ENCODE measurements at places on chromosomes 12 and 14.

DNA sequence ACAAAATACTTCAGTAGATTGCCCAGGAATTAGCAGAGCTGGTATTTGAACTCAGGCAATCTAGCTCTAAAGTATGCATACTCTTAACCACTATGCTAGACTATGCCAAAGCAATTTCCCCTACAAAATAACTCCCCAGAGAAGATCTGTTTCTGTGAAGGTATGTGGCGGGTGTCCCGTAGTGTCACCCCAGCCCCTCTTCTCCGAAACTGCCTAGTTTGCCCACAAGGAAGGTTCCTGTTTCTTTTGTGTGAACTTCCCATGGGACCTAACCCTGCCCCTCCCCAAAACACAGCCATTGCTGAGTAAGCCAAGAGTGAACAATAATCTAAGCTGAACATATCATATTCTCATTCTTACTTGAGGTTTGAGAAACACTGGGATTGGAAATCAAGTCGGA lies 15.5 kb upstream of the RAP1B start:
- no peak for DNase-seq

GRCh38 chr12:17079251-17079909 lies 473.4 kb upstream of the LMO3 start:
- DNase-seq = no peak

- no peak for DNase-seq
These were observed 369 bp downstream of the DEPDC4 start for GRCh38 chr12:100266585-100266834.

DNA sequence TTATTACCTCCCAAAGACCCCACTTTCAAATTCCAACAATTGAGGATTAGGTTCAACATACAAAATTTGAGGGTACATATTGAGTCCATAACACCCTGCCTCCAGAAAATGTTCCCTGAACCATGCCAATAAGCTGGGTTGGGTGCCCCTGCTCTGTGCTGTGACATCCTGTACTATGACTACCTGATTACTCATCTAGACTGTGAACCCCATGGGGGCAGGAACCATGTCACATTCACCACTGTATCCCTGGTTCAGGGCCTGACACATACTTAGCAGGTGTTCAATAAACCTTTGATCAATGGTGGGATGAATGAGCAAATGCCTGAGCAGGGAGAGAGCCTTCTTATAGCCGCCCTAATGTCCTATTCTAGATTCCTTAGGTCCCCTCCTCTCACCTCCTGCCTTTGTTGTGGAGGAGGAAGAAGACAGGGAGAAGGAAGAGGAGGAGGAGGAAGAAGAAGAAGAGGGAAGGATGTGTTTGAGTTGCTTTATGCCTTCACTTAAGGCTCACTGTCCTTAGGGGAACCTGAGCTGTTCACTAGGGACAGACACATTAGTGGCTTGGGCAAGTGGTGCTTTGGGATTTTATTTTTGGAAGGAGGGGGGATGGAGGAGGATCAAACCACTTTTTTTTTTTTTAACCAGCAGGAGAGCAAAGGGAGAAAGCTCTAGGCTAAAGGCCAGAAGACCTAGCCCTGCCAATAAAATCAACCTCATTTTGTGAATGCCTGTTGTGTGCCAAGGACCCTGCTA lies 21.3 kb downstream of the GPR68 start:
- no peak for DNase-seq

DNA sequence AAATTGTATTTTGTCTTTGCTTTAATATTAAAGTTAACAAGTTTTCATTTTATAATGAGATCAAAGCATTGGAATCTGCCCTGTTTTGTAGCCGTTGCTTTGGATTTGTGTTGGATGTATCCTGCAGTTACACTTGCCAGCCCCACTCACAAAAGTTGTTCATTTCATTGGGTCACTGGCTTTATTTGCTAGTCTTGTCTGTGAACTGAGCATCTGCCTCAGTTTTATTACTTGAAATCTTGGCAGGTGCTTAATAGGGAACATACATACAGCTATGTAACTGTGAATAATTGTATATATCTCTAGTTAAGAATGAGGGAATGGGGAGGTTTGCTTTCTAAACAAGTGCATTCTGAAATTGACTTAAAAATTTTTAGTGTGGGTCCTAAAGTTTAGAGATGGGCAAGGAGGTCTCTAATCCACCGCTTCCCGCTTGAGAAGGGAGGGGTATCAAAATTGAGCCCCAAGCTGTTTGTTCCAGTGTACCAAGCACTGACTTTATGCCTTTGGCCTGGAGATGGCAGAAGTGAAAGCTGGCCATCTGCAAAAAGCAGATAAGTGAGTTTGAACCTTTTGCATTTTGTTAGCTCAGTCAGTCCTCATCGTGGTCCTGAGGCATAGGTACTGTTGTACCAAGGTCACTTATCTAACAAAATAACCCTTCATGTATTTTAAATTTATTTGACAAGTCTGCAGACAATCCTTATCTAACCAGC lies 9.3 kb downstream of the EIF5 start:
- DNase-seq = no peak

DNA sequence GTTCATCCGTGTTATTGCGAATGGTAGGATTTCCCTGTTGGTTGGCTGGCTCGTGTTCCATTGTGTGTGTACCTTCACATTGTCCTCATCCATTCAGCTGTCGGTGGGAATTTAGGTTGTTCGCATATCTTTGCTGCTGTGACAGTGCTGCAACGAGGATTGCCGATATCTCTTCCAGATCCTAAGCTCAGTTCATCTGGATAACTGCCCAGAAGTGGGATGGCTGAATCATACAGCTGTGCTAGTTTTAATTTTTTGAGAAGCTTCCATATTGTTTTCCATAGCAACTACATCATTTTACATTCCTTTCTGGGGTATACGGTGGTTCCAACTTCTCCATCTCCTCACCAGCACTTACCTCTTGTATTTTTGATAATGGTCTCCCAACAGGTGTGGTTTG lies 292.8 kb upstream of the SFSWAP start:
- DNase-seq = no peak
